ENCODE measurements at places on chromosomes 12 and 14.
A peak's percentile ranks its signal among the peaks of the same experiment; 100 is the strongest.

- DNase-seq = no peak
Measured at GRCh38 chr12:92551853-92552397, 150.9 kb upstream of the PLEKHG7 start.

DNA sequence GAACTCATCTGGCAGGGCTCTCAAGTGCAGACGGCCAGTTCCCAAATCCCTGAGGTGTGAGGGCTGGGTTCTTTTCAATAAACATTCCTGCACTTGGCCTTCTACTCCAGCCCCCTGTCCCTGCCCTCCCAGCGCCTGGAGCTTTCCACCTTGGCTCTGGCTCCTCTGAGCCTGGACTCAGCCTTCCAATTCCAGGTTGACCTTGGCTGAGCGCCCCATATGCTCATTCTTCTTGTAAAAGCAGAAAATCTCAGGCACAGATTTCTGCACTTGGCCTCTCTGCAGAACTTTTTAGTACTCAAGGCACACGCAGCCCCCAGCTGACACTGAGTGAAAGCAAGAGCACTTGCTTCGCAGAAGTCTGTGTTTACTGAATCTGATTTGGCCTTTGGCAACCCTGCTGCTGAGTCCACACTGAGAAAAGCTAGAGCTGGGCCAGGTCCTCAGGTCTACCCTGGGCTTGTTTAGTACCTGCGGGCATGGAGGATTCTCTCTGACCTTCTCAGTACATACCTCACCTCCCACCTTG is 222.7 kb downstream of the MSRB3 start:
- no peak for DNase-seq

- DNase-seq = peak; percentile 99
Measured at GRCh38 chr12:114684098-114684869, at the start of gene TBX3. TSS of gene TBX3 (minus strand) at chr12:114684175. CDS start at chr12:114683200, 975 bp downstream.

GRCh38 chr12:118337194-118337838 is 35.4 kb downstream of the TAOK3 start:
- DNase-seq = no peak

DNA sequence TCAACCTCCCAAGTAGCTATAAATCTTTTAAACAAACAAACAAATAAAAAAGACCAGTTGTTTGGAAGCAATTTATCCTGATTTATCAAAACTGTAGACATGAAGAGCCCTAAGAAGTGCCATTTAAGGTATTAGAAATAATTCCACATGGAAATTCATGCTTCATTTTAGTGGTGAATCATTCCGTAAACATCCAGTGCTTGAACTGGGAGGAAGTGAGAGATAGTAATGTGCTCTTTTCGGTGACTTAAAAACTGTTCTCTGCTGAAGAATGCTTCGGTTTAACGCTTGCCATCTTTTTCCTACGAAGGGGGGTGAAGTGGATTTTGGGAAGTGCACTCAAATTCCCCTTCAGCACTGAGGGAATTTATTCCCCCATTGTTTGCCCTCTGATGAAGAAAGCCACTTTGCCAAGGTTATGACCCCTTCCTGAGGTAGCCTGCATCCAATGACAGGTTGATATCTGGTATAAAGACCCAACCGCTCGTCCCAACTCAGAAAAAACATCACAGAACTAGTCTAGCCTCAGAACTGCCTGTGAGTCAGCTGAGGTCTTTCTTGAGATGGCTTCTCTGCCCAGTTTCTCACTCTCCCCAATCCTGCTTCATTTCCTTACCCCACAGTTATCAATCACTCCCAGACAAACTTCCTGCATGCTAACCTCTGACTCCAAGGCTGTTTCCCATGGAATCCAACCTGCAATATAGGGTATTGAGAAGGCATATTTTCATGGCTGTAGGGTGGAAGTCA is 244.1 kb downstream of the AEBP2 start:
- no peak for DNase-seq

DNA sequence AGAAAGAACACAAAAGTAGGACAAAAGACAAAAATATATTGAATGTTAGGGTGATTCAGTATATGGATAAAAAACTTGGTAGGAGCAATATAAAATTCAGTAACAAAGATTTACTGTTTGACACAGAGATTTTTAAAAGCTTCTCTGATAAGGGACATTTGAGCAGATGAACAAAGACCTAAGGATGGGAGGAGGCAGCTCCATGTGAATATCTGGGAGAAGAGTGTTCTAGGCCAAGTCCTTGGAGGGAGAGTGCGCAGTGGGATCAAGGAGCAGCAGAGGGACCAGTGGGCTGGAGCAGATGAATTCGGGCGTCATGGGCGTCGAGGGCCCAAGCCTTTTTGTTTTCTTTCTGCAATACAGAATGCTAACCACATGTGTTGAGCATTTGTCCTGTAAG is 174.4 kb downstream of the PRKCH start:
- no peak for DNase-seq

DNA sequence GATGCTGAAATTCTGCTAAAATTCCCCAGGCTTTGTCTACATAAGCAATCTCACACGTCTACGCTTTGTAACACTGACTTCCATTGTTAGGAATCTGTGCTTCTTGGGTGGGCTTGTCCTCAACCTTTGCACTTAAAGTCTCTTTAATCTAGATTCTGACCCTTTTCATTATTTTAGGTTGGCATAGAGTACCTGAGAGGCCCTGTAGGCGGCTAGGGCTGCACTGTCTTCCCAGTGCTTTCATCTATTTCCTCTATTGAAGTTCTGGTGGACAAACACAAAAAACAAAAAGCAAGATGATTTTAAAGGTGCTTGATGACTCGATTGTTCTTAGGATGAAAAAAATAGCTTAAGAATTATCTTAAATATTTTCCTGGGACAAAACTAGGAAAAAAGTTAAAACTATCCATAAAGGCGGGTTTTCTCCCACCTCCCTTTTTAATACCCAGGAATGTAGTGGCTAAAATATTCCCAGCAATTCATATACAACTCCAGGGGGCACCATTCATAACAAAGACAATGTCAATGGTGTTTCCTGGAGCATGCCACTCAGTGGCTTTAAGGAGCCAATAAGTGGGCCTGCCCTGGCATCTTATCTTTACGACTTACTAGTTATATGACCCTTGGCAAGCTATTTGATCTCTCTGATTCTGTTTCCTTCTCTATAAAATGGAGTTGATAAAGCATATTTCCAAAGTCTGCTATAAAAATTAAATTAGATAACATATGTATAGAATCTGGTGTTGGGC is 197.5 kb downstream of the STXBP6 start:
- DNase-seq = no peak

GRCh38 chr12:5830111-5830510 is 114.9 kb downstream of the ANO2 start:
- no peak for DNase-seq

DNA sequence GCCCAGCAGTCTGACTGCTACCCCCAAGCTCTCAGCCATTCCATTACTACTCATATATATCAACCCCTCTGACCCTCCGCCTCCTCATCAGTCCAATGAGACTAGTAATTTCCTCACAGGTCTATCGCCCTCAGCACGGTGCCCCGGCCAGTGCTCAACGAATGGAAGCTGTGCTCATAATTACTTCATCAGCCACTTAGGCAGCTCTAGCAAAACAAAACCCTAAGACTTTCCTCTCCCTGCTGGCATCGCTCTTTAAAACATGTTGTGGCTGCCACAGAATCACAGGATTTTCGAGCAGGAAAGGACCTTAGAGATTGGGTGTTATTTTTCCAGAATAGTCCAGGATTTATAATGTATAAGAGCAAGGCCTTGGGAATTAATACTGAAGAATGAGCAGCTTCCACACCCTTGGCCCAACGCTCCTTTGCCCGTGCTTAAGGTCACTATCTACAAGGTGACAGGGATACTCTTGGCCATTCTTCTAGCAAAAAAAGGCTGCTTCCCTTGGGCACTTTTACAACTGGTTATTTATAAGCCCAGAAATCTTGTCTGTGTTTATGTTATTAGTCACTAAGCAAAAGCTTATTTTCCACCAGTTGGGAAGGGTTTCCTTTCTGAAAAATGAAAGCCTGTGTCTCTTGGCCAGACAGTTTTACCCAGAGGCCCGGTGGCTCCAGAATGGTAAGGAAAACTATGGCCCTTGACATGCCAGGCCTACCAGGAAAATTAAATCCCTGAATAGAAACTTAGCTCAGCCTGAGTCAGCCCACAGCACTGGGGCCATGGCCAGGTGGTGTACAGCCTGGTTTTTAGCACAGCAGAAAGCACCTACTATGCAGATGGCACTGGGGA is 47.9 kb downstream of the NUAK1 start:
- DNase-seq = no peak

- no peak for DNase-seq
Measured at GRCh38 chr12:122999196-122999946, 18.9 kb downstream of the ARL6IP4 start.

DNA sequence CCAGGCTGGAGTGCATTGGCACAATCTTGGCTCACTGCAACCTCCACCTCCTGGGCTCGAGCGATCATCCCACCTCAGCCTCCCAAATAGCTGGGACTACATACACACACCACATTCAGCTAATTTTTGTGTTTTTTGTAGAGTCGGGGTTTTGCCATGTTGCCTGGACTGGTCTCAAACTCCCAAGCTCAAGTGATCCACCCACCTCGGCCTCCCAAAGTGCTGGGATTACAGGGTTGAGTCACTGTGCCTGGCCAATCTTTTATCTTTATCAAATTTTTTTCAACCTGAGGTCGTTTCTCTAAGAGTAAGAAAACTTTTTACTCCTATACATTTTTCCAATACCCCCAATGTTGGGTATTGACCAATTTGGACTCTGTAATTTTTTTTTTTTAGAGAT is 40.0 kb upstream of the NAP1L1 start:
- DNase-seq = no peak

GRCh38 chr12:126726481-126727217 is 1540.3 kb upstream of the TMEM132C start:
- DNase-seq = no peak

DNA sequence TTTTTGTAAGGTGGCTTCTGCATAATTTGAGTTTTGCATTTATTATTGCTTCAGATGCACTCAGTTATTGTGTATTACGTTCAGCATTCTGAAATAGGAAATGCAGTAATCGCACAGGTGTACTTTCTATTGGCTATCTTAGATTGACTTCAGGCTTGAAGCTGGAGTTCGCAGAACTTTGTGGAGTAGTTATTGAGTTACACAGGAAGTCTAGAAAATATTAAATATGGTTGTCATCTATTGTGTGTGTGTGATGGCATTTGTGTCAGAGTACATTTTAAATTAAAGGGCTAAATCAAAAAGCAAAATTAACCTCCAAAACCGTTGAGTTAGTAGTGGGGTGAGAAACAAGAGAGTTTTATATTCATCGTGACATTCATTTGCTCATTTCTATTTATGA is 2.7 kb downstream of the ARID2 start:
- no peak for DNase-seq

DNA sequence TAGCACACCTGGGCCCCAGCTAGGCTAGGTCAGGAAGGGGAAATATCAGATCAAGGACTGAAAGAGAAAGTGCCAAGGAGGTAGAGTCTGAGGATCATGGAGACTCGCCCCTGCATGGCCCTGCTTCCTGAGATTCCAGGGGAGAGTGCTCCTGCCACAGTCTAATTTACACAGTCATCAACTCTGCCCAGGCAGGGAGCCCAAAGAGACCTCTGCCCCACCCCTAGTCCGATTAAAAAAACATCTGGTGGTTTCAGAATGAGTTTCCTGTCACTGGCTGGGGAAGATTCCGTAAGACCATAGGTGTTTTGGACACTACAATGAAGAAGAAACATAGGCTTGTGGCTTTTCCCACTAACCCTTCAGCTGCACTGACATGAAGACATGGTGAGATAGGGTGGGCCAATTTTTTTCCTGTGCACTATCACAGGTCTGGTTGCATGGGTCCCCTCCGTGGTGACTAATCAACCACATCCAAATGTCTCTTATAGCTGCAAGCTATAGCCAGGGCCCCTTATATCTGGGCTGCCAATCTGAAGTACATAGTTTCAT is 31.5 kb upstream of the GZMB start:
- no peak for DNase-seq

DNA sequence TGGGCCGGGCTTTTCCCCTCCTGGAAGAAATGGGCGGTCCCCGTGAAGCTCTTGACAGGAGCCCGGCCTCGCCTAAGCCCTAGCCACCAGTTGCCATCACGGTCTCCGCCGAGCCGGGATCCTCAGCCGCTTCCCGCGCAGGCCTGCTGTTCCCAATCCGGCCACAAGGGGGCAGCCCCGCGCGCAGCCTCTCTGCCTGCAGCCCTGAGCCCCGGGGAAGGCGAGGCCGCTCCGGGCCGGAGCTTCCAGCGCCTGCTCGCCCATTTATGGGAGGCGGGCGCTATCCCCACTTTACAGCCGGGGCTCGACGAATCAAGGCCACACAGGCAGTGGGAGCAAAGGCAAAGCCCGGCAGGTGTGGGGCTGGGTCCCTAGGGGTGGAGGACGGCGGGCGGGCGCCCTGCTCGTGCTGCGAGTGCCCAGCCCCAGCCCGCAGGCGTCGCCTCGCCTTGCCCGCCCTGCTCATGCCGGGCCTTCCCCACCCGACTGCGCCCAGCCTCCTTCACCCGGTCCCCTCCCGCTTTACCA is 61.5 kb downstream of the LGMN start:
- peak; percentile 84 for DNase-seq

- peak; percentile 24 for DNase-seq
Measured at GRCh38 chr14:22887260-22887989, 4.4 kb downstream of the REM2 start.

DNA sequence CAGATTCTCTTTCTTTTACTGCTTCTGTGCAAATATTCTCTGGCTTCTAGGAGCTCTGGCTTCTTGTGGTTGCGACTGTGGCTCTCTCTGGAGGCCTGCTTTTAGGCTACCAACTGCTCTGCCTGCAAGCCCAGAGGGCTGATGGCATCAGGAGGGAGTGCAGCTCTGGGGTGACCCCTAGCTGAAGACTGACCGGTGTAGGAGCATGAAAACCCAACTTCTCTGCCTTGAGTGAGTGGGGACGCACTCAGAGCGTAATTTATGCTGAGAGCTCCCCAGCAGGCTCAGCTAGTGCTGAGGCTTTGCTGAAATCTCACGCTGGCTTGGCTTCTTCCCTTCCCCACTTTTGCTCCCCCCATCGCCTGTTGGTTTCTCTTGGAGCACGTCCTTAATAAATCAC is 29.9 kb upstream of the RBM19 start:
- no peak for DNase-seq

DNA sequence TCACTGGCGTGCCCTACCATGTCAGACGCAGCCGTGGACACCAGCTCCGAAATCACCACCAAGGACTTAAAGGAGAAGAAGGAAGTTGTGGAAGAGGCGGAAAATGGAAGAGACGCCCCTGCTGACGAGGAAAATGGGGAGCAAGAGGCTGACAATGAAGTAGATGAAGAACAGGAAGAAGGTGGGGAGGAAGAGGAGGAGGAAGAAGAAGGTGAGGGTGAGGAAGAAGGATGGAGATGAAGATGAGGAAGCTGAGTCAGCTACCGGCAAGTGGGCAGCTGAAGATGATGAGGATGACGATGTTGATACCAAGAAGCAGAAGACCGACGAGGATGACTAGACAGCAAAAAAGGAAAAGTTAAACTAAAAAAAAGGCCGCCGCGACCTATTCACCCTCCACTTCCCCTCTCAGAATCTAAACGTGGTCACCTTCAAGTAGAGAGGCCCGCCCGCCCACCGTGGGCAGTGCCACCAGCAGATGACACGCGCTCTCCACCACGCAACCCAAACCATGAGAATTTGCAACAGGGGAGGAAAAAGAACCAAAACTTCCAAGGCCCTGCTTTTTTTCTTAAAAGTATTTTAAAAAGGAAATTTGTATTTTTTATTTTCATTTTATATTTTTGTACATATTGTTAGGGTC is 13.2 kb downstream of the TRIP11 start:
- DNase-seq = no peak
